ENCODE measurements at places on chromosomes 2 and 18.

DNA sequence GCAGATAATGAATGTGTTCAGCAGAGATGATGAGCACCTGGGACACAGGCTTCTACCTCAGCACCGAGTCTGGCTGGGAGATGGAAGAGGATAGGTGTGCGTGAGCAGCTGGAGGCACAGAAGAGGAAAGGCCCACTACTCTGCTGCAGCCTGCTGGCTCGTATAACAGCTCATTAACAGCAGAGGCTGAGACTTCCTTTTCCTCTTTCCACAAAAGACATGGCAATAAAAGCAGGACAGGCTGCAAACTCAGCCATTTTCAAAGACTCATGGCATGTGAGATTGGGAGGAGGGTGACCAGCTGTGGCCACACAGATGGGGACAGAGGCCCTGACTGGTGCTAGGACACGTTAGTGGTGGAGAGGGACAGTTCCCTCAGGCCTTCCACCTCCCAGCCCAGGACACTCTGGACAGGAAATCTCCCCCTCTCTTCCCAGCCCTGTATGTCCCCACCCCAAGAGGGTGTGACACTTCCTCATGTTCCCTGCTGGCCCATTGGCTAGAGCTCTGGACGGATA, 60.3 kb downstream of the CACNB4 start:
- no peak for DNase-seq

- DNase-seq, result no peak
Measured at GRCh38 chr2:69075486-69075885, 62.5 kb downstream of the ANTXR1 start.

DNA sequence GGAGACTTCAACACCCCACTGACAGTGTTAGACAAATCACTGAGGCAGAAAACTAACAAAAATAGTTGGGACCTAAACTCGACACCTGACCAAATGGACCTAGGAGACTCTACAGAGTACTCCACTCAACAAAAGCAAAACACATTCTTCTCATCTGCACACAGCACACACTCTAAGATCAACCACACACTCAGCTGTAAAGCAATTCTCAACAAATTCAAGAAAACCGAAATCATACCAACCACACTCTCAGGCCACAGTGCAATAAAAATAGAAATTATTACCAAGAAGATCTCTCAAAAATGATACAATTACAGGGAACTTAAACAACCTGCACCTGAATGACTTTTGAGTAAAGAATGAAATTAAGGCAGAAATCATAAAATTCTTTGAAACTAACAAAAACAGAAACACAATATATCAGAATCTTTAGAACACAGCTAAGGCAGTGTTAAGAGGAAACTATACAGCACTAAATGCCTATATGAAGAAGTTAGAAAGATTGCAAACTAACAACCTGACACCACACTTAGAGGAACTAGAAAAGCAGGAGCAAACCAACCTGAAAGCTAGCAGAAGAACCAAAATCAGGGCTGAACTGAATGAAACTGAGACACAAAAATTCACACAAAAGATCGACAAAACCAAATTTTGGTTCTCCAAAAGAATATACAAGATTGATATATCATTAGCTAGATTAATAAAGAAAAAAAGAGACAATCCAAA, 46.3 kb downstream of the RTTN start:
- no peak for DNase-seq

DNA sequence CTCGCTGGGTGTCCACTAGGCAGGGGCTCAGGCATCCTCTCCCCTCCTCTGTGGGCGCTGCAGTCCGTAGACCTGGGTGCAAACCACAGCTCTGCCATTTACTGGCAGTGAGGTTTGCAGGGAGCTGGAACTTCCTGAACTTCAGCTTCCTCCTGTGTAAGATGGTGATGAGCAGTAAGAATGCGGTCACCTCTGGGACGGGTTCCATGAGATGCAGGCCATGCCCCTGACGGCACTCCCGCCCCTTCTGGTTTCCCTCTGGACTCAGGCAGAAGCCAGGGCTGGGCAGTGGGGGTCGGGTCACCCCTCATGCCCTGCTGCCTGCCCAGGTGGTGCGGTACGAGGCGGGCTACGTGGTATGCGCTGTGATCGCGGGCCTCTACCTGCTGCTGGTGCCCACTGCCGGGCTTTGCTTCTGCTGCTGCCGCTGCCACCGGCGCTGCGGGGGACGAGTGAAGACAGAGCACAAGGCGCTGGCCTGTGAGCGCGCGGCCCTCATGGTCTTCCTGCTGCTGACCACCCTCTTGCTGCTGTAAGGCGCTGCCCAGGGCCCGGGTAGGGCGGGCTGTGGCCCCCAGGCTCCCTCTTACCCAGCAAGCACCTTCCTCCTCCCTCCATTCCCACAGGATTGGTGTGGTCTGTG, 1.5 kb downstream of the PROM2 start:
- no peak for DNase-seq

DNA sequence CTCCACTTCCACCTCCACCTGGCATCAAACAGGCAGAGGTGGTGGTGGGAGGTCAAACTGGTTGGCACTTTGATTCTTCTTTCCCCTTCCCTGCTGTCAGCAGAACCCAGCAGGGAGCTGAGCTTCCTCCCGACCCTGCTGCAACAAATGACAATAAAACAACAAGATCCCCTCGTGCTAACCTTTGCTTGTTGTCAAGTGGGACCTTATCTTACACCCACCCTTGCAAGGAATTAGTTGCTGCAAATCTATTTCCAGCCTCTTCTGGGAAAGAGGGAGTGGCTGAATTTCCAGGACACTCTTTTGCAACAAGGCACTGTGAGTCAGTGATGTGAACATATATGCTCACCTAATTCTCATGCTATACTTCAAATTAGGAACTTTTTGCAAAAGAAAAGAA, 655.1 kb downstream of the DSC3 start:
- DNase-seq, result peak; percentile 5

- no peak for DNase-seq
Measured at GRCh38 chr2:195601361-195601760, 55.7 kb upstream of the SLC39A10 start.

DNA sequence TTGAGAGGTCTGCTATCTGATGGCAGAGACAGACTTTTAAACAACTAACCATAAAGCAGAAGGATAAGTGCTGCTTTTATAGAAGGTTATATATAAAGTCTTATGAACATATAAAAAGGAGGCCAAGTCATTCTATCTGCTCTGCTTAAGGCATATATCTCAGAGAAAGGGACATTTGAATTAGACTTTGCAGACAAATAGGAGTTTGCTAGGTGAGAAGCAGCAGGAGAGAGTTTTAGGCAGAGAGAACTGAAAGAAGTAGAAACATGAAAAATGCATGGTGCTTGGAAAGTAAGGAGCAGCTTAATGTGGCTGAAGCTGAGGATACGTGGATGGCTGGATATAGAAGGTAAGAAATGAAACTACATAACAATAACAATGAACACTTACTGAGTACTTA, 65.4 kb downstream of the LYPD1 start:
- DNase-seq, result no peak

DNA sequence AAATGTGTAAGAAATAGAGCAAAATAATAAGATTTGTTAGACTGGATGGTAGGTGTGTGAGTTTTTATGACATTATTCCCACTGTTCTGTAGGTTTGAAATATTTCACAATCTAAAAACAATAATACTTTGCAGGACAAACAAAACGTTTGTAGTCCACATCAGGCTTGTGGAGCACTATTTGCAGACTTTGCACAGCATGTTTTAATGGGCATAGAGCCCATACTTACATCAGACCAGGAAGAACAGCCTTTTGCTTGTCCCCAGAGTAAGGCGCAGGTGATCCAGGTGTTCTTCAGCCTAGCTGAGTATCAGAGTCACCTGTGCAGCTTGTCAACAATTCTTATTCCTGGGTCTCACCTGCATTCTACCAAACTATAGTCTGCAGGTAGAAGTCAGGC, 9.1 kb upstream of the STK39 start:
- no peak for DNase-seq

DNA sequence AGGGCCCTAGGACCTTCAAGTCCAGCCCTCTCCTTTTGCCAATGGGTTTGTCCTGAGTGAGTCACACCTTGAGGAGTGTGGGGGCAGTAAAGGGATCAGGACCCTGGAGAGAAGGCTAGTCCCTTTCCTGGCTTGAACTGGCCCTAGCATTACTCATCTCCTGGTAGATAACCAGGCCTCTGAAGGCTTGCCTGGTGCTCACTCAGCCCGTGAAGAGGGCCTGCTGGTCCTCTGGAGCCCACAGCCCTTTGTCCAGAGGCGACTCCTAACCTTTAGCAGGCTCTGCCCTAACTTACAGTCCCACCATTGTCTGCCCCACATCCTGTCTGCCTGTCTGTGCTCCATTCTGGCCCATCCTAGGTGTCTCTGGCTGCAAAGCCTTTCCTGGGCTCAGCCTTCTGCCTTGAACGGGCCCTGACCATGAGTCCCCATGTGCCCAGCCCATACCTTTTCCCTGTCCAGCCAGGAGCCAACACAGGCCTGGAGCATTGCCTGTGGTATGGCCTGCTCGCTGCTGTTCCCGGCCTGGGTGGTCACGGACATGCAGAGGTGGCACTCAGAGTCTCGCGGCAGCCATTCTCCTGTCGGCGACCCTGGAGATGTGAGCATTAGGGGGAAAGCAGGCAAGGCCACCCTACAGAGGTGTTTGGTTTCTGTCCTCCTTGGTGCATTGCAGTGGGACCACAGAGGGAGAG, 5.0 kb downstream of the SFTPB start:
- DNase-seq, result no peak

DNA sequence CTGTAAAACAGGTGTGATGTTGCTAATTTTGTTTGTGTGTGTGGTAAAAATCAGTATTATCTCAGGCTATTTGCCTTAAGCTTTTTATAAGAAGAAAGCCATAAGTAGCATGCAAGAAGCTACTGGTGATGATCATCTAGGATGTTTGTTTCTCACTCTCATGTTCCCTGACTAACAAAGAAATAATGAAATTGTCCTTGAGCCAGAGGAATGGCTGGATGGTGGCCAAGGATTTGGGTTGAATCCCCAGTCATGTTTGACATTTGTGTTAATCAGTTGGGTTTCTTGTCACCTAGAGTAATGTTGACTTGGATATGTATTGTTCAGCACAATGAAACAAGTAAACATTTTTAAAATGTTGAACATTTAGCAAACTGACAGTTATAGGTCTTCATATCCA, 496.8 kb upstream of the ZEB2 start:
- DNase-seq, result no peak

- peak; percentile 32 for DNase-seq
Measured at GRCh38 chr18:13800505-13801259, 23.3 kb upstream of the MC5R start.

- DNase-seq, result no peak
Measured at GRCh38 chr2:100222844-100223243, 80.5 kb upstream of the AFF3 start.

- no peak for DNase-seq
Measured at GRCh38 chr2:17373041-17373440, 145.2 kb downstream of the RAD51AP2 start.

- DNase-seq, result no peak
Measured at GRCh38 chr18:9011431-9011830, 91.1 kb upstream of the NDUFV2 start.

- peak; percentile 67 for DNase-seq
Measured at GRCh38 chr18:74412116-74412880, 44.8 kb downstream of the DIPK1C start.

DNA sequence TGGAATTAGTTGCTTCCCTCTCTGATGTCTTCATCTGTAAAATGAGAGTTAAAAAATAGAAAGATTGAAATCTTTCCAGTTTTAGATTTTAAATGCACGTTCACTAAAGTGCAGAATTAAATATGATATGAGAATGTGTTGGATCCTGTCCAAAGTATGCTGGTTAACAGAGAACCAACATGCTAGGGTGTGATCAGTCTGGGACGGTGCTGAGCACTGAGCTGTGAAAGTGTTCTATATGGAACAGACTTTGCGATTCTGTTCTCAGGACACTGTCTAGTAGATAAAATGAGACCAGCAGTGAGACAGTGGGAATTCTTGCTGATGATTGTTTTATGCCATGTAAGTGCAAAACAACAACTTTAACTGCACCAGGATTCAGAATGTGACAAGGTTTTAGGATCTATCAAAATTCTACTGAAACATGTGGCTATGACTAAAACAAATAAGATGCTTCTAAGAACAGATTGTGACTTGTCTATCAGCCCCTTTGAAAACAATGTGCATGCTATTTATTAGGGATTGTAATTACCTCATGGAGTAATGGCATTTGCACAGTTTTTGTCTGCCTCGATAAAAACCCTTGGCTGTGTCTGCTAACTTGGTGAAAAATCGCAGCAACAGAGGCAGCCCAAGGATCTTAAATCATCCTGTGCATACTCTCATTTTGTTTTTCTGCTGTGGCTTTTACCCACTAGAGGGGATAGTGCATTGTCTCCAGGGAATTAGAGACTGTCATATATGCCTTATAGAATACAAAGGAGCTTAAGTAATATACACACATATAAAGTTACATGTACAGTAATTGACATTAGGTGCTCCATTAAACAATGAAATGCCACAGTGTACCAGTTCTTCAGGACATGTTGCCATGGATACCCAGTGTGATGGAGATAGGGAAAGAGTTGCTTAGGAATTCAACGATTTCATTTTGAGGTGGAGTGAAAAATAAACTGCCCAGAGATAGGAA, 55.1 kb downstream of the MAP3K20 start:
- no peak for DNase-seq

- no peak for DNase-seq
Measured at GRCh38 chr2:36002941-36003340, 352.6 kb upstream of the CRIM1 start.

GRCh38 chr2:230928701-230929380, 3.8 kb upstream of the GPR55 start:
- DNase-seq, result no peak

DNA sequence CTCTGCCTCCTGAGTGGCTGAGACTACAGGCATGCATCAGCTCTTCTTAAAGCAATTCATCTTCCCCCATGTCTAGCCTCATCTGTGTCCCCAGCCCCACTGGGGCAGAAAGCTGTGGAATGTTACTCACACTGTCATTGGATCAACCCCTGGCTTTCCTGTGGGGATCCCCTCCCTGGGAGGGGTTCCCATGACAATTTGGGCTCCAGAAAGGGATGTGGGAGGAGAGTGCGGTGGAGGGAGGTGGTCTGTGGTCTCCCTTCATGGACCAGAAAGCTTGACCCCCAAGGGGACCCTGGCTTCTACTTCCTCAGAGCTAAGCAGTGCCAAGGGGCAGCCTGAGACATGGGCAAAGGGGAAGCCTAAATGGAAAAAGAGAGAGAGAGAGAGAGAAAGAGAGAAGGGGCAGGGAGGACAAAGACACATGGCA, 1.3 kb downstream of the NGEF start:
- DNase-seq, result no peak

- DNase-seq, result no peak
Measured at GRCh38 chr2:142983174-142983573, 105.7 kb downstream of the KYNU start.

GRCh38 chr2:30224151-30224550, 7.2 kb upstream of the LBH start:
- no peak for DNase-seq

- no peak for DNase-seq
Measured at GRCh38 chr18:56351911-56352500, 286.4 kb downstream of the TXNL1 start.

Data from neuronal stem cell (in vitro differentiated cells).